Activated CD4-positive, alpha-beta T cell treated with anti-CD3 and anti-CD28 coated beads for 36 hours (primary cell): ENCODE measurements at places on chromosomes 11 and 22. TPM values are rescaled to one million over a fixed set of nuclear protein-coding genes. Genes with fewer than 3 reads are reported as not detected.

GLYAT gene
- total RNA-seq, result not detected

OR52I1 gene
- not detected for total RNA-seq

SOX10 gene
- not detected for total RNA-seq

PRRG4 gene
- 0.18 TPM for total RNA-seq

GPR83 gene
- 0.07 TPM for total RNA-seq
